Thyroid gland (tissue), 4 donors: ENCODE measurements at places on chromosomes 7 and 10. TPM values are rescaled to one million over a fixed set of nuclear protein-coding genes. Genes with fewer than 3 reads are reported as not detected.

Gene NODAL
- total RNA-seq: not detected

Gene TBX20
- total RNA-seq: 0.22 TPM

- H3K36me3 ChIP-seq: no peaks in the 10 kb centered on the region
- H3K27ac ChIP-seq: no peak overlapping the region
- H3K4me3 ChIP-seq: no peak overlapping the region
- H3K27me3 ChIP-seq: no peaks in the 10 kb centered on the region
These were observed 69.0 kb downstream of the LHFPL3 start for GRCh38 chr7:104397442-104397841.

DNA sequence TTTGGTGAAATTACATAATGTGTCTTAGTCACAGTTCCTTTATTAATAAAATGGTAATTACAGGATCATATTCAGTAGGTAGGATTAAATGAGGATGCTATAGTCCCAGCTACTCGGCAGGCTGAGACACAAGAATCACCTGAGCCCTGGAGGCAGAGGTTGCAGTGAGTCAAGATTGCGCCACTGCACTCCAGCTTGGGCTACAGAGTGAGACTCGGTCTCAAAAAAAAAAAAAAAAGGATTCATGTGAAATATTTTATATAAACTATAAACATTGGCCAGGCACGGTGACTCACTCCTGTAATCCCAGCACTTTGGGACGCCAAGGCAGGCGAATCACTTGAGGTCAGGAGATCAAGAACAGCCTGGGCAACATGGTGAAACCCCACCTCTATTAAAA lies 197.9 kb downstream of the IMMP2L start:
- no peaks in the 10 kb centered on the region for H3K27me3 ChIP-seq
- H3K27ac ChIP-seq: no peak overlapping the region
- no peak overlapping the region for H3K4me3 ChIP-seq
- H3K4me1 ChIP-seq: no peaks in the 10 kb centered on the region
- H3K36me3 ChIP-seq: no peaks in the 10 kb centered on the region
- no peak for DNase-seq

DNA sequence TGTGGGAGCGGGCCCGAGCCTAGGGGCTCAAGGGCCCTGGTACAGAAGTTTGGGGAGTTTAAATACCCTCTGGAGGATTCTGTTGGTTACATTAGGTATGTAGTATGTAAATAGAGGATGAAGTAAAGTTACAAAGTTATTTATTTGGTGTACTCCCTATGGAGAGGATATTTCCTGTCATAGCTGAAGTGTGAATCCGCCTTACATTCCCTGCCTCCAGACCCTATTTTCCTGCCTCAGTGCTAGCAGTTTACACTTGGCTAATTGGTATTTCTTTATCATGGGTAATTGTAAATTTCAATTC lies 60.6 kb upstream of the KLF14 start:
- no peaks in the 10 kb centered on the region for H3K36me3 ChIP-seq
- H3K27ac ChIP-seq: no peak overlapping the region
- no peak for DNase-seq
